ENCODE measurements at places on chromosomes 13 and 19.
A peak's percentile ranks its signal among the peaks of the same experiment; 100 is the strongest.

GRCh38 chr19:31594701-31595100, 245.5 kb upstream of the TSHZ3 start:
- DNase-seq = no peak

- no peak for DNase-seq
Measured at GRCh38 chr13:88429862-88430261, 758.7 kb downstream of the SLITRK5 start.

DNA sequence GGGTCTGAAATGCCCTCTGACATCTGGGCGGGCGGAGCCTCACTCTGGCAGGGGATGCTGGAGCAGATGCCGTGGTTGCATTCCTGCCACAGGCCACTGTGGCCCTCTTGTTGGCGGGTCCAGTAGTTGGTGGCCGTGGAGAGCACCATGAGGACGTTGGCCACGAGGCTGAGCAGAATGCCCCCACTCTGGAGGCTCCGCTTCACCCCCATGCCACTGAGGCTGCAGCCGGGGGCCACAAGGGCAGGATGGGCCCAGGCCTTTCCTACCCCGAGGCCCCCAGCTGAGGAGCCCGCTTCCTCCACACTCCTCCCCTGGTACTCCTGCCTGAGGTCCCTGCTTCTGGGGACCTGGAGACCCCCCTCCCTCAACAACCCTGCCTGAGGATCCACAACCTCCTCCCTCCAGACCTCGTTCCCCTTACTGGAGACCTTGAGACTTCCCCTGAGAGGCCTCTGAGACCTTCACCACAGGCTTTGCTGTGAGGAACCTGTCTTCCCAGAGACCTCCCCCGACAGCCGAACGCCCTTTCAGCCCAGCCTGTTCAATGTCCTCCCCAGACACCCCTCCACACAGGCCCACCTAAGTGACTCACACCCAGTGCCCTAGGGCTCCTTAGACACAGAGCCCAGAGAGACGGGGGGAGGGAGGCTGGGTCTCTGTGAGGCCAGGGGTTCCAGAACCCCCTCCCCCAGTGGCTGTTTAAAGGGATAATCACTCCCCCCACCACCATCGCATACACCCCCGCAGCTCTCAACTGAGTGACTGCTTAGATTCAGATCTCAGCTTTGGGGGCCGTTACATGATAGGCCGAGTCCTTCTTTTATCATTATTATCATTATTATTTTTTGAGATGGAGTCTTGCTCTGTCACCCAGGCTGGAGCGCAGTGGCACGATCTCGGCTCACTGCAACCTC, at the start of gene CLDND2:
Gene CLDND2 (minus strand): TSS at position 638 of the 917 bp plus-strand sequence. CDS start 426 bp downstream, at position 212.
- DNase-seq = peak; percentile 14

GRCh38 chr13:43661161-43661830, 125.5 kb downstream of the ENOX1 start:
- DNase-seq = no peak

DNA sequence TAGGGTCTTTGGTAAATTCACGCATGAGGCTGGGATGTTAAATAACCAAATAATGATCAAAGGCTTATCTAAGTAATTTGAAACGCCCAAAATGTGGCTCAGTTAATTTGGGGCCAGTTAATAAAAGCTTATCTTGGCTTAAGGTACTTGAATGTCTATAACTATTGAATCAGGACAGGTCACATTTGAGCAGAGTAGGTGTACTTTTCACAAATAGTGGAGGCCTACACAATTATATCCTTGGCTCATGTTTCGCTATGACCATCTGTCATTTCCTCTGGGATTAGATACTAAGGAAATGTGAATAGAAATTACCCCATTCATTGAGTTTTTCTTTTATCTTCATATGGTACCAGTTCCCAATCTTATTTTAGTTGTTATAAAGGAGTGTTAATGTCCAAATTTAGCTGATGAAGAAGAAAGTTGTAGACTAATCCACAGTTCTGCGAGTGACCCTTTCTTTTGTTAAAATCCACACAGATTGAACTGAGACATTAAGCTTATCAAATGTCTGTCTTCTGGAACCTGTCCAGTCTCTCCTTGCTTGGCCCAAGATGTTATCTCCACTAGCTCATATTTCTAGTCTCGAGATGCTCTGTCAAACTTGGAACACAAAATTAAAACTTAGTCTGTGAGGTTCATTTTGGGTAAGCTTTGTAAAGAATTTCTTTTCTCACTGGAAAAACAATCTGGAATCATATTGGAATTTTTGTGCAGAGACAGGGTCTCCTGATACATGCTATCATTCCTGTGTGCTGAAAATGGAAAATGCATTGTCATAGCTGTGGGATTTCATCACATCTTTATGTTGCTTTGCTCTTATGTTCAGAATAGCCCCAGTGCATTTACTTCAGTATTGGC, 31.0 kb downstream of the SLAIN1 start:
- no peak for DNase-seq

DNA sequence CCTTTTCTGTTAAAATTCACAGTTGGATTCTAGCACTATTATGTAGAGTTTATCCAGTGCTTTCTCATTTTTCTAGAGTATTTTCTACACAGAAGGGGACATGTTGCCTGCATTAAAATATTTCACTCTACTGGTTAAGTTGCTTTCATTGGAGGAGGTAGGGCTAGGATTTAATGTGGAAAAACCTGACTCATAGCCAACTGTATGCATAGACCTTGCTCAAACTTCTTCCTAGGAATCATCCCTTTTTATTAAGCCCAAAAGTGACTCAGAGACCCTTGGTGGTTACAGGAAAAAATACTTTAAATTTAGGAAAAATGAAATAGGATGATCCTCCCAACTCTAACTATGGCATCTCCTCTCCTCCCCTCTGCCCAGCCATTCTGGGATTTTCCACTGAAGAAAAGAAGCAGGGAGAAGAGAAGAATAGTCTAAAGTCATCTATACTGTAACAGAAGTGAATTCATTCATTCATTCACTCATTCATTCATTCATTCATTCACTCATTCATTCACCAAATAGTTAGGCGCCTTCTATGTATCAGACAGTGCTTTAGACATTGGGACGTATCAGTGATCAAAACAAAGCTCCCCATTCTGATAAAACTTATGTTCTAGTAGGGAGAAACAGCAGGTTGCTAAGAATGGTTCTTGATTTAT, 109.0 kb upstream of the HTR2A start:
- DNase-seq = no peak

DNA sequence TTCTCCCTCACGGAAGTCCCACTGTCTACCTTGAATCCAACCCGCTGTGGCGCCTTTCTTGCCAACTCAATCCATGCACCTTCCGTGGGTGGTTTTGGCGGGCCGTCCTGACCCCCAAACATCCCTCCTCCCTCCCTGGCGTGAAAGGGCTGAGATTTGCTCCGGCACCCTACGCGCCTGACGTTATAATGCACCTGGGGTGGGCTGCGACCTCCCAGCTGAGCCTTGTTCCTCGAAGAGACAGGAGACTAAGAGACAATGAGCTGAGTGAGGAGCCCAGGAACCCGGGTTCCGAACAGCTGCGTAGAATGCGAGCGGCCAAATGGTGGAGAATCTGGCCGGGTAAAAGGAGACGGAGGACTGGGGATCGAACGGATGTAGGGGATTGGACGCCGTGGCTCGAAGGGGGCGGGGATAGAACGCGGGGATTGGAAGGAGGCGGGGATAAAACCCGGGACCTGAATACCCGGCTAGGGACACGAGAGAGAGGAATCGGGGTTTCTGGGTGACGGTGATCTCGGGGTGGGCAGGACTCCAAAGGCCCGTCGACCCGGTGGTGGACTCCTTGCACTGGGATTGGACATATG, at the start of gene CPT1C:
Gene CPT1C (plus strand): TSS at position 461 of the 587 bp plus-strand sequence. CDS start 1,137 bp downstream, outside the sequence.
- DNase-seq = no peak

DNA sequence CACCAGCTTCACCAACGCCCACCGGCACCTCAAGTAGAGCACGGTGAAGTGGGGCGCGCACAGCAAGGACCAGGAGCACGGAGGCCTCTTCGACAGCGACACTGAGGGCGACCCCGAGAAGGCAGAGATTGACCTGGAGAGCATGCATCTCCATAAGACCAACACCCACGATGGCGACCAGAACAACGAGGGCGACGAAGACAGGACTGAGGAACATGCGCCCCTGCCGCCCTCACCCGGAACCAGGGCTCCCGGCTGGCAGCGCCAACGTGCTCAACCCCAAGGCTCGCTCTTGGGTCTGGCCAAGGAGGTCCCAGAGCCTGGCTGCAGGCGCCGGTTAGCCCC, 18.5 kb upstream of the RNF17 start:
- no peak for DNase-seq

DNA sequence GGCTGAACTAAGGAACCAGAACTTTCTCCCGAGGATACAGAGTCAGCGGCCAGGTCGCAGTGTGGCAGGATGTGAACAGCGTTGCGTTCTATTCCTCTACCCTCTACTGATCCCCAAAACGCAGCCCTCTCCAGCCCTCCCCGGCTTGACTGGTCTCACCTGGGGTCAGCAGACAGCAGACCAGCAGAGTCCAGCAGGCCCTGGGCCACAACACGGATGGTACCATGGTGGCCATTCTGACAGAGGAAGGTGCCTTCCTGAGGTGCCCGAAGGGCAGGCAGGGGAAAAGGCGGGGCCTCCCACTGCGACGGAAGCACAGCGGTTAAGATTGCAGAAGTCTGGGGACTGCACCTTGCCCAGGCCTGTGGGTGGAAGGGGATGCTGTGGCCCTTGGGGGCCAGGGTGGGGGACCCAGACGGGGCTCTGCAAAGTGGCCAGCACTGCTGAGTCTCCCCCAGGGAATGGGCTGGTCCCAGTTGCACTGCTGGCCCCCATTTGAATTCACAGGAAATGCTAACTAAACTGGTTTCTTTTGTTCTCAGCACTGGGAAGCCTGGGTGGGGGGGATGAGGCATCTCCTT, at the start of gene ICAM3:
Gene ICAM3 (minus strand): TSS at position 245 of the 581 bp plus-strand sequence. CDS start 10 bp downstream, at position 235.
- no peak for DNase-seq

- DNase-seq = no peak
Measured at GRCh38 chr19:15935167-15935702, 906 bp upstream of the CYP4F11 start.

- no peak for DNase-seq
Measured at GRCh38 chr13:32045982-32046785, 14.6 kb downstream of the FRY start.

- no peak for DNase-seq
Measured at GRCh38 chr19:30111021-30111855, 169.2 kb downstream of the URI1 start.

- DNase-seq = no peak
Measured at GRCh38 chr19:16829822-16830289, 658 bp downstream of the SIN3B start.

- no peak for DNase-seq
Measured at GRCh38 chr13:99056381-99057014, 78.6 kb upstream of the DOCK9 start.

- DNase-seq = no peak
Measured at GRCh38 chr19:8659905-8660304, 29.5 kb downstream of the NFILZ start.

- no peak for DNase-seq
Measured at GRCh38 chr13:75739244-75739868, 103.2 kb downstream of the LMO7 start.
